Left hindlimb (tissue), 1 donor: ENCODE measurements at places on chromosomes 12 and 14.

DNA sequence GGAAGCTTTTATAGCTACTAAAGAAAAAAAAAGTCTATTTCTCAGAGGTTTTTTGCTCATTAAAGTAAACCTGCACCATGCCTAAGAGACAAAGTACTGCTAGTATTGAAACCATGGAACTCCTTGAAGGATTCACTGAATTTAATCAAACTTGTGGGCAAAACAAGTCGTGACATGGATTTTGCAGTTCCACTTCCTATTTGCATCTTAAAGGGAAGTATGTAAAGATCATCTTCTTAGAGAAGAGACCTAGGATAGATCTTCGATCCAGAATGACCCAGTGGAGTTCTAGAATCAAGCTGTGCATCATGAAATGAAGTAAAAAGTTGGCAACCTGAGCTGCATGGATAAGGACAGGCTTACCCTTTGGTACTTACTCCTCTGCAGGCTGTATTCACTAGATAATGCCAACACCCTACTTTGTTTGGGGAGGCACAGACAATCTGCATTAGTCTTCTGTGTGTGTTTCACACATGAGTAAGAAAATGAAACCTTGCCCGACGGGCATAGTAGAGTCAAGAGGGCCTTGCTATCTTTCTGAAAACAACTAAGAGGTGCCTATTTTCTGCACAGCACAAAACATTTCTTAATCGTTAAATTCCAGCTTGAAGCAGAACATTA is 1.9 kb downstream of the GNG2 start:
- no peak for DNase-seq

DNA sequence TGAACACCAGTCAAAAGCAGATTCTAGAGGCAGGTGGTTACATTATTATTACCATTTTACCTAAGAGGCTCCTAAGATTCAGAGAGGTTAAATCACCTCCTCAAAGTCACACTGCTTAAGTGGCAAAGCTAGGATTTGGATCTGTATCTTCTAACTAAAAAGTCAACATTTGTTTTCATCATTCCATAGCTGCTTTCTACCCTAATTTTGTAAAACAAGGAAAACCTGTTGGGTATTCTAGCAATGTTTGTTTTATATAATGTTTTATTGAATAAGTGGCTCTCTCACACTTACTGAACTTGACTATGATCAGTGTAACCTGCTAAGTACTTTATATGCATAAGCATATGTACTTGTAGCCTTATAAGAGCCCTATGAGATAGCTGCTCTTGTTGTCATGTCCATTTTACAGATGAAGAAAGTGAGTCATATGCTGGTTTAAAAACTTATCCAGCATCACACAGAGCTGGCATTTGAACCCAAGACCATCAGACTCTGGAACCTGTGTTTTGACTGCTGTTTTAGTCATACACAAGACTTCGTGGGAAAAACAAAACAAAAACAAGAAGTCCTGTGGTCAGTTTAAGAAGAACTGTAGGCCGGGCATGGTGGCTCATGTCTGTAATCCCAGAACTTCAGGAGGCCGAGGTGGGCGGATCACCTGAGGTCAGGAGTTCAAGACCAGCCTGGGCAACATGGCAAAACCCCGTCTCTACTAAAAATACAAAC is 31.7 kb upstream of the EVL start:
- DNase-seq = no peak

- DNase-seq = no peak
Measured at GRCh38 chr12:109053382-109054123, 1.2 kb downstream of the USP30 start.

GRCh38 chr12:129844662-129845220 is 59.1 kb downstream of the TMEM132D start:
- DNase-seq = no peak

GRCh38 chr12:116882742-116883141 is 1.5 kb upstream of the HRK start:
- DNase-seq = no peak

DNA sequence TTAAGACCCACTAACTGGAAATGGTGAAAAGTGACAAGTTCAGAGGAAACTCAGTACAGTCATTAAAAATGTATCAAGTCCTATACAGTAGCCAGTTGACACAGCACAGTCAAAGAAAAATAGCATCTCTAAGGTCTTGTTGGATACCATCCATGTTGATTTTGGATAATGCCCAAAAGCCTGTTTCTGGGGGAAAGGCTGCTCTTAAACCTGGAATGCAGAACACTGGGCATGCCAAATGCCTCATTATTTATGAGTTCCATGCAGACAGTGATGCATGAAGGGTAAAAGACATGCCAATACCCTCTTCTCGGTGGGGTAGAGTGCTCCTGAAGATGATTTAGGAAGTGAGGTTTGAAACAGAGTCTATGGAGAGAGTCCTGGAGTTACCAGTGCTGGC is 29.6 kb downstream of the KCNK13 start:
- DNase-seq = no peak

GRCh38 chr12:108505129-108505528 is 9.9 kb upstream of the FICD start:
- no peak for DNase-seq

DNA sequence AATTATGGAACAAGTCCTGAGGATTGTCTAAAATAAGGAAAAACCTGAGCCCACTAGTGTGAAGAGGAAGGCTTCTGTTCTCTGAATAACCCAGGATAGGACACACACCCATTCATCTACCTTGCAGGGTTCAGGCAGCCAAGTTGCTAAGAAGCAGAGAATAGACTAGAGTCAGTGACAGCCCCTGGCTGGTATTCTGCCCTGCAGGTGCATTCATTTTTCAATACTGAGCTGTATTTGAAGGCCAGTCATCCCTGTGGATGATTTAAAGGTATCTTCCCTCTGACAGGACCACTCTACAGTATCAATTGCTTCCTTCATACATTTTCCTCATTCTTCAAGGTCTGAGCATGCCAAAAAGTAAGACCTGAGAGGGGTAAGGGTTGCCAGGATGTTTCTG is 22.9 kb downstream of the WNT5B start:
- no peak for DNase-seq

GRCh38 chr14:32507029-32507984 is 178.2 kb downstream of the AKAP6 start:
- DNase-seq = no peak

- DNase-seq = peak; percentile 55
Measured at GRCh38 chr14:99733540-99734405, 49.7 kb downstream of the CYP46A1 start.

DNA sequence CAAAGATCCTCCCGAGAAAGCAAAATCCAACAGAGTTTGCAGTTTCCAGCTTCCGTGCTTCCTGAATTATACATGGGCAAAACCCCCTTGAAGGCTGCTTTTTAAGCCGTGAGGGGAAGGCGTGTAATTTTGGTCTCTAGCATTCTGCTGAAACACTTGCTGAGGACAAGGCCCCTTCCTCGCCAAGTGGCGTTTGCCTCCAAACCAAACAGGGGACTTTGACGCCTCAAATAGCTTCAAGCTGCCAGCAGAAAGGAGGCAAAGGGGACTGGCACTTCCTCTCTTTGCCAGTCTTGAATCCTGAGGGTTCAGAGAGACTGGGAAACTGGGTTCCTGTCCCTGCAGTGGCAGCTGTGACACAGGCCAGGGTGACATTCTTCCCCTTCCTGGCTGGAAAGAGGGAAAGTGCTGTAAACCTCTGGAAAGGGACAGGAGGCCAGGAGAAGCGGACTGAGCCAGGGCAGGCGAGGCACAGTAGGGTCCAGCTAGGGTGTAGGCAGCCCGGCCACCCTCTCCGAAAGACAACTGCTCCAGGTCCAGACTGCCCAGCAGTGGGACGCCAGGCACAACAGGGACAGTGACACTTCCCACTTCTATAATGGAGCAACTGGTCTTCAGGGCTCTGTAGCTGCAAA is 96.2 kb upstream of the MED13L start:
- DNase-seq = no peak

DNA sequence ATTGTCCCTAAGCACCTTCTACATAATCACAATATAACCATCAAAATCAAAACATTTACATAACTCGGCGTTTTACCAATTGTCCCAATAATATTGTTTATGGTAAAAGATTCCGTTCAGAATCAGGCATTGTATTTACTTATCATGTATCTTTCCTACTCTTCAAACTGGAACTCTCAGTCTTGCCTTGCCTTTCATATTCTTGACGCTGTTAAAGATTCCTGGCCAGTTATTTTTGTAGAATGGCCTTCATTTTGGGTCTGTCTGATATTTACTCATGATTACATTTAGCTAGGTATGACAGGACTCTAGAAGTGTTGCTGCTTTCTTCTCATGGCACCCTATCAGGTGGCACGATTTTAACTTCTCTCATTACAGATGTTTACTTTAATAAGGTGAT is 850 bp upstream of the HEATR5A start:
- DNase-seq = no peak
